CD14-positive monocyte (primary cell): ENCODE measurements at places on chromosomes 11 and 22. TPM values are rescaled to one million over a fixed set of nuclear protein-coding genes. Genes with fewer than 3 reads are reported as not detected.
A peak's percentile ranks its signal among the peaks of the same experiment; 100 is the strongest.

DNA sequence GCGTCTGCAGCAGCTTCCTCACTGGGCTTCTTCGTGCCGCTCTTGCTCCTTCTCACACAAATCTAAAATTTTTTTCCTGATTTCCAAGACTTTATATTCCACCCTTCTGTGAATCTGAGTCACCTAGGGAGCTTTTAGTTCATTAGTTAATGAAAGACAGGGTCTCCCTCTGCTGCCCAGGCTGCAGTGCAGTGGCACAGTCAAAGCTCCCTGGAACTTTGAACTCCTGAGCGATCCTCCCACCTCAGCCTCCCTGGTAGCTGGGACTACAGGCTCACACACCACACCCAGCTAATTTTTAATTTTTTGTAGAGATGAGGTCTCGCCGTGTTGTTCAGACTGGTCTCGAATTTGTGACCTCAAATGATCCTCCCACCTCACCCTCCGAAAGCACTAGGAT, 116.9 kb downstream of the ATXN10 start:
- DNase-seq: no peak

SSRP1 gene
- 26.0 and 34.7 TPM in 2 replicates for polyA plus RNA-seq

DNA sequence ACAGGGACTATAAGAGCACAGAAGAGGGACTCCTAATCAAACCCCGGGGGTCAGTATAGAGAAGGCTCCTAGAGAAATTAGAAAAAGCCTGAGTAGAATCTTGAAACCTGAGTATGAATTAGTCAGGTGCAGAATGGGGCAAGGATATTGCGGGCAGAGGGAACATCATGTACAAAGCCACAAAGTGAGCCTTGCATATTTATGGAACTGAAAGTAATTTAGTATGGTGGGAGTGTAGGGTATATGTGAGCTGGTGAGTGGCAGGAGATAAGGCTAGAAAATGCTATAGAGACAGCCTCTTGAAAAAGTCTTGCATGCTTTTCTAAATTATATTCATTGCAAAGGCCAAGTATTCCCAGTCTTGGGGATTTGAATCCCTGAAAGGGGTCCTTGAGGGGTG, 93.7 kb downstream of the STIM1 start:
- peak; percentile 18 for DNase-seq

- no peak for DNase-seq
These were observed 3.0 kb downstream of the SMTN start for GRCh38 chr22:31083923-31084810.

GRCh38 chr11:120249279-120250262, 9.6 kb downstream of the POU2F3 start:
- DNase-seq: no peak

TRIM49 gene
- polyA plus RNA-seq: not detected in 2 replicates
